ENCODE measurements at places on chromosomes 3 and 15.

GRCh38 chr3:24674261-24674660 is 179.6 kb upstream of the THRB start:
- DNase-seq = no peak

GRCh38 chr15:23436421-23436820 is 10.6 kb downstream of the GOLGA6L2 start:
- DNase-seq = no peak

- DNase-seq = no peak
These were observed 70.8 kb downstream of the MCF2L2 start for GRCh38 chr3:183357564-183358079.

DNA sequence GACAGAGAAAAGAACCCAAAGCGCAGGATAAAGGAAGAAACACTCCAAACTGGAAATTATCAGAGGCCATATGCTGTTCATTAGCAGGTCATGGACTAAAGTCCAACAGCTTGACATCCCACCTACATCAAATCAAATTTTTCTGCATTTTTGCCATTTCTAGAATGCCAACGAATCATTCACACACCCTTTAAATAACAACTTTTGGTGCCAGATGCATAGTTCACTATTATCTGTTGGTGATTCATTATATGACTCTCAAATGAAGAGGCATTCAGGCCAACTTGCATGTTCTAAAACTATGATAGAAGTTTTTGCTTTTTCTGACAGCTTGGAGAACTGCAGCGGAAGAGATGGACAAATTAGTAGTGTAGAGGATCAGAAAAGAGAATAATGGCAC is 529.8 kb upstream of the NAALADL2 start:
- DNase-seq = no peak

DNA sequence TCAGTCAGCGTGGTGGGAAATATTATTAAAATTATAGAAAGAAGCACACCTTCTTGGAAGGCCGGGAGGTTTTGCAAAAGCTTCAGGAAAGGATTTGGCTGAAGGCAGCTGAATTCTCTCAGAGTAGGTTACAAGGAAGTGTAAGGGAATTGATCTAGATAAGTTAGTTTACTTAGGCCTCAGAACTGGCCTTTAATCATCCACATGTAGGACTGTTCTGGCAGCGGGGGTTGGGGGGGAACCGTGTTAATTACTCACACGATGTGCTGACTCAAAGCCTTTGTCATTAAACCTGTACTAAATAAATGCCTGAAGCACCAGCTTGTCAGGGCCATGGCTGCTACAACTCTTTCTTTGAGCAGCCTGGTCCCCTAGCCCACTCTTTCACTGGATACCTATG is 12.8 kb downstream of the ASB14 start:
- no peak for DNase-seq

- DNase-seq = no peak
These were observed 17.3 kb downstream of the ATOSA start for GRCh38 chr15:52661909-52662308.

- no peak for DNase-seq
These were observed 423.6 kb upstream of the TPM1 start for GRCh38 chr15:62618846-62619504.

DNA sequence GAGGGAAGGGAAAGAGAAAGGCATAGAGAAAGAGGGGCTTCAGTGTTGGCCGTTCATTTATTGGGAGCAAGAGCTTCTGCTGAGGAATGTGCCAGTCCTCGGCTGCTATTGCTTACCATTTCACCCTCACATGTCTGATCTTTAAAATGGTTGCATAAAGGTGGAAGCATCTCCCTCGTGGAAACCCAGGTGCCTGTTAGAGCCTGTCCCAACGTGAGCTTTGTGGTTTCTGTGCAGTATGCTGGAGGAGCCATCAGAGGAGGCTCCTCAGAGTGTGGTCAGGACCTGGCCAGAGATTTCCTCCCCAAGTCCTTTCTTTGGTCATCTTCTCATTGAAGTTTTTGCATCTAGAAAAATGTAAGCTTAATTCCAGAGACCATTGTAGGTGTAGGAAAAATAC is 34.4 kb downstream of the PSMD6 start:
- no peak for DNase-seq

DNA sequence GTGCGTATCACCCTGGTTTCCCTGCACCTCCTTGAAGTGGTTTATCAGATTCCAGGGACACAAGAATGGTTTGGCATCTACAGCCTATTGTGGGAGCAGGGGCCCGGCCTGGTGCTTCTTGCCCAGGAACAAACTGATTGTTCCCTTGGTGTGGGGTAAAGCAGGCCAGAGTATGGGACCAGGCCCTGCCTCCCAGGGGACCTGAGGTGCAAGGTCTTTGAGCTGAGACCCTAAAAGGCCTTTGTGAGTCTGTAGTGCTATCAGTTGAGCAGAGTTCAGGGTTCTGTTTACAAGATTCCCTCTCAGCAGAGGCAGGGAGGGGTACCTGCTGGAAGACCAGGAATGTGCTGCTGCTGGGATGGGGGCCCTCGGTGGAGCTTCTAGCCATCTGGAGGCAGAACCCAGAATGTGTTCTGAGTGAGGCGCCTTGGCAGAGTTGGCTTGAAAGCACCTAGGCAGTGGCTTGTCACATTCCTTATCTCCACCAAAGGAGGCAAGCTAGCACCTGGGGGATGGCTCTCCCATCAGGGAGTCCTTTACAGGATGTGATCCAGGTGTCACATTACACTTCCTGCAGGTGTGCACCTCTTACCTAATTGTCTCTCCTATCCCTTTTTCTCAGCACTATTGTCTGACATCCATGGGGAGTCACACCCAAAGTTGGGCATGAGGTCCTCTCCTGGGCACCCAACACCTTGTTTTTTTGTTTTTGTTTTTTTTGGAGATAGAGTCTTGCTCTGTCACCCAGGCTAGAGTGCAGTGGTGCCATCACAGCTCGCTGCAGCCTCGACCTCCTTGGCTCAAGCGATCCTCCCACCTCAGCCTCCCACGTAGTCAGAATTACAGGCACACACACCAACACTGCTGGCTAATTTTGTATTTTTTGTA is 13.1 kb downstream of the FLNB start:
- DNase-seq = no peak

DNA sequence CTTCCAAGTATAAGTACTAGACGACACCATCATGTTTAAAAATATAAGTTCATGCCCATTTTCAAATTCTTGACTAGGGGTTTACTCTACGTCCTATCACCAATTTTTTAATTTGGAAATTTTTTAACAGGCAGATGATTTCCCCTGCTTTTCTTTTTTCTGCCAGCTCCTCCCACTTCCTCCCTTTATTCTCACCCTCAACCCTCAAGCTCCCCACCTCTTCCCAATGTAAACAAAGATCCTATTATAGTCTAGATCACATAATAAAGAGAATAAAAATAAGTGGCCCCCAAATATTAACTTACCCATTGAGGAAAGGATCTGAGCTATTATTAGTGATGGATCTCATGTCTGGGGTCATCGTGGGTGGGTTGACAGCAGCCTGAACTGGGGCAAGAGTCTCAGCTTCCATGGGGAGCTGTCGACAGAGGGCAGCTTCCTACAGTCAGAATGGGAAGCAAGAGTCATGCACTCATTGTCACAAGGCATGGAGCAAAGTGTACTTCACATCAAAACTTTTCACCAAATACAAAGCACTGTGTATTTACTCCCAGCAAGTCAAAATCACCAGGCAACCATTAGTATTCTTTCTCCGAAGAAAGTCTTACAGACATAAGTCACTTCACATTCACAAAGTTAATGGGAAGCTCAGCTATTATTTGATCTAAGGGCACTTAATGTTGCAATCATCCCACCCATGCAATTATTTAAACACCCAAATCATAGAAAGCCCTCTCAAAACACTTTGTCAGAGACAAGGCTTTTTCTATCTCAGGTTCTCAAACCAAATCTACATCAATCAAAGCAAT is 53.2 kb downstream of the TM4SF4 start:
- DNase-seq = no peak

DNA sequence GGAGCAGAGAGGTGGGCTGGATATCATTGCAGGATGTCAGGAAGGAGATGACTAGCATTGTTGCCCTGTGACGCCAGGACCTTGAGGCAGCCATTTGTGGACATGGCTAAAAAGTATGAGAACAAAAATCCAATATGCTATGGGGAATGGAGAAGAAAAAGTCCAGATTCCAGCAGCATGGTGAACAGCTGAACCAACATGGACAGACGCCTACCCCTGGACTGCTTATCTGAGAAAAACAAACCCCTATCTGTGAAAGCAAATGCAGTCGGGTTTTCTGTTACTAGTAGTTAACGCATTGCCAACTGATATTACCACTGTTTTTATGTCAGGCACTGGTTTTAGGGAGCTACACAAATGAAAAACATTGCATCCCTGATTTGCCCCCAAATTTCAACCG is 251.2 kb upstream of the RORA start:
- no peak for DNase-seq

DNA sequence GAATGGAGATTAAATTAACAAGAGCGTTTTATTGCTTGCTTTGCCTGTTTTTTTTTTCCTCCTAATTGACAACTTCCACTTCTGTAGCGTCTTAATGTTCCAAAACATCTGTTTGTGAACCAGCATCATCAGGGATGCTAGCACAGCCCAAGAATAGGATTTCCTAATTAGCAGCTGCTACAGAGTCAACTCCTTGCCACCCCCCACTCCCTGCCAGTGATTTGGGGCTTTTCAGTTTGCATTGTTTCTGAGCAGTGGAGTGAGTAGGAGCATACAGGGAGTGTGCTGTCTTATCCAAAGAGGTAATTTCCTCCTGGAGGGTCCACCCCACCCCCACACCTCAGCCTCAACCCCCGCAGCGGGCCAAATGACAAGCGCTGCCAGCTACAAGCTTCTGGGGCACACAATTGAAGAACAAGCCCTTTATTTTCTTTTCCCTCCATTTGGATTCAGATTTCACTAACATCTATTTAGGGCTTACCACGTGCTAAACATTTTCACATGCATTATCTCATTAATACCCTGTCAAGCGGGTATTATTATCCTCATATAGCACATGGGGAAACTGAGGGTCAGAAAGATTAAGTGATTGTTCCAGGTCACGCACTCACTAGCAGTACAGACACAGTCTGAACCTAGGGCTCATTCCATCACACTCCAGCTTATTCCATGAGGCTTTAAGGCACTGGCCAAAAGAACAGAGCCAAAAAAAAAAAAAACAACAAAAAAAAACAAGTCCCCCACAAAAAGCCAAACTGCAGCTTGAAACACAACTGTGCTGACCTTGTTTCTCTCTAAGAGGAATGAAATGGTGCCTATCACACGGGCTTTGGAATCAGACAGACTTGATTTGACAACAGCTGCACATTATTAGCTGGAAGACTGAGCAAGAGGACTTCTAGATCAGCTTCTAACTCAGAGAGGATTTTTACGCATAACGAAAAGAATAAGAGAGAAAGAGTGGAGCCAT is 16.4 kb downstream of the HEG1 start:
- no peak for DNase-seq
